ENCODE measurements at places on chromosomes 4 and X. TPM values are rescaled to one million over a fixed set of nuclear protein-coding genes. Genes with fewer than 3 reads are reported as not detected.

DNA sequence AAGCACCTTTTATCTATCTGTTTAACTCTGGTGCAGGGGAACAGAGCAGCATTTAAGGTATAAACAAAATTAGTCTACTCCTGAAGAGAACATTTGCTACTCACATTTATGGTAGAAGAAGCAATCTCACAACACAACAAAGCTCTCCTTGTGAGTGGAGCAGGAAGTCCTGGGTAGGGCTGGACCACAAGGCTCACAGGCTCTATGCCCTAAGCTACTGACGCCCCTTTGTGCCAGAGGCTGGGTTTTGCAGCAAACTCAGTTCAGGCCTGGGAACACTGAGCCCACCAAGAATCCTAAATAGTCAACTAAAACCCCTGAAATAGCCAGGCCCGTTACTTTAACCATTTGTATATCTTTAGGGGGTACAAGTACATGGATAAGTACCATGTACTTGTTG, 4.7 kb upstream of the ZXDB start:
- no peaks in the 10 kb centered on the region for H3K36me3 ChIP-seq
- no peaks in the 10 kb centered on the region for H3K27me3 ChIP-seq
- H3K4me3 ChIP-seq: no peak overlapping the region
- H3K27ac ChIP-seq: no peak overlapping the region

DNA sequence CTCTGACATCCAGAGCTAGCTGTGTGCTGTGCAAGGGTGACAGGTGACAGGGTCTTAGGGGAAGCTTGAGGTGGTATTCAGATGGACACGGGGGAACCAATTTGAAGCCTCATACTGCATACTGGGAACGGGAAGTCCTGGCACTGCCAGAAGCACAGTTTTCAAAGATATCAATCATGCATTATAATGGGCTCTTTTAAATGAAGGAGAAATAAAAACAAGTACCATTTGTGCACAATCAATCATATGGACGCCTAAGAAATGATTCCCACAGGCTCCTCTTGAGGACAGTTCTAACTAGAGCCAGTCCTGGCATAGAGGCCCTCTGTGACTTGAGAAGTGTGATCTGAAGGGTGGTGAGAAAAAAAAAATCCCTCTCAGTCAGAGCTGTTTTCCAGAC, 50.9 kb downstream of the TSC22D3 start:
- no peaks in the 10 kb centered on the region for H3K36me3 ChIP-seq
- H3K4me3 ChIP-seq: no peak overlapping the region
- H3K27ac ChIP-seq: no peak overlapping the region
- DNase-seq: no peak
- peaks cover 2% of the 10 kb centered on the region for H3K4me1 ChIP-seq

GRCh38 chr4:130576218-130576617, 1480.3 kb downstream of the C4orf33 start:
- no peak for DNase-seq
- no peaks in the 10 kb centered on the region for H3K4me1 ChIP-seq
- no peak overlapping the region for H3K27ac ChIP-seq
- no peaks in the 10 kb centered on the region for H3K36me3 ChIP-seq
- H3K27me3 ChIP-seq: no peaks in the 10 kb centered on the region
- no peak overlapping the region for H3K4me3 ChIP-seq

- no peak overlapping the region for H3K27ac ChIP-seq
- H3K4me3 ChIP-seq: no peak overlapping the region
- peaks cover 13% of the 10 kb centered on the region for H3K27me3 ChIP-seq
- no peaks in the 10 kb centered on the region for H3K36me3 ChIP-seq
- no peaks in the 10 kb centered on the region for H3K4me1 ChIP-seq
These were observed 75.7 kb downstream of the GAB1 start for GRCh38 chr4:143412420-143412758.

- H3K4me1 ChIP-seq: no peaks in the 10 kb centered on the region
- H3K36me3 ChIP-seq: no peaks in the 10 kb centered on the region
- no peak overlapping the region for H3K27ac ChIP-seq
- H3K4me3 ChIP-seq: no peak overlapping the region
- no peak for DNase-seq
These were observed 330.4 kb upstream of the NWD2 start for GRCh38 chr4:36914106-36914505.

DNA sequence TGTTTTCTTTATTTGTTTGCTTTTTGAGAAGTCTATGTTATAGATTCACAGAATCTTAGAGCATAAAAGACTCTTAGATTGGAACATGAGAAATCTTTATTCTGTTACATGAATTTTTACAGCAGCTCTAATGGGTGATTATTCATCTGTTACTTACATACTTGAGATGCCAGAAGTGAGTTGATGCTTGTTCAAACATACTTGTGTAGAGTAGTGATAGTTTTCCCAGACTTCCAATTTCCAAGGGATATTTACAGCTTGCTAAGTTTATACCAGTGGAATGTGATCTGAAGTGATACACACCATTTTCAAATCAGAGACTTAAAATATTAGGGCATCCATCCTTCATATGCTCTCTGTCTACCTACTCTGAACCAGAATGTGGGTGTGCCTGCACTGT, 252.9 kb upstream of the SMIM31 start:
- no peak overlapping the region for H3K27ac ChIP-seq
- H3K27me3 ChIP-seq: no peaks in the 10 kb centered on the region
- no peak for DNase-seq
- no peaks in the 10 kb centered on the region for H3K4me1 ChIP-seq
- H3K4me3 ChIP-seq: no peak overlapping the region
- H3K36me3 ChIP-seq: no peaks in the 10 kb centered on the region

DNA sequence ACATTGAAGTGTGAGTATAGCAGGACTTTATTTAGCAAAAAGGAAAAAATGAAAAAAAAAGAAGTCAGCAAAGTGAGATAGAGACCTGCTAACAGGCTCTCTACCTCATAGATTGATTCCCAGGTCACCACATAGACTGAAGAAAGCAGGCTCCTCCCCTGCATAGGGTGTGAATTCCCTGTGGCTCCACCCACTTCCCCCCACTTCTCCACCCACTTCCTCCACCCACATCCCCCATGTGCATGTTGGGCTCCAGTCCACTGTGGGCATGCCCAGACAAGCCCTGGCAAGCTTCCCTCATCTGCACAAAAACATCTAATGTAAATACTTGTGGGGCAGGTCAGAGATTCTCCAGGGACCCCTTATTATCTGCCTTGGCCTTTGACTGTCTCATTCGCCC, 97.8 kb downstream of the TMEM47 start:
- H3K4me3 ChIP-seq: no peak overlapping the region
- H3K36me3 ChIP-seq: no peaks in the 10 kb centered on the region
- DNase-seq: peak; percentile 56
- no peaks in the 10 kb centered on the region for H3K27me3 ChIP-seq

- no peaks in the 10 kb centered on the region for H3K27me3 ChIP-seq
- no peak overlapping the region for H3K27ac ChIP-seq
- H3K4me3 ChIP-seq: no peak overlapping the region
- H3K36me3 ChIP-seq: no peaks in the 10 kb centered on the region
These were observed 34.6 kb downstream of the MAP9 start for GRCh38 chr4:155342142-155342541.

DNA sequence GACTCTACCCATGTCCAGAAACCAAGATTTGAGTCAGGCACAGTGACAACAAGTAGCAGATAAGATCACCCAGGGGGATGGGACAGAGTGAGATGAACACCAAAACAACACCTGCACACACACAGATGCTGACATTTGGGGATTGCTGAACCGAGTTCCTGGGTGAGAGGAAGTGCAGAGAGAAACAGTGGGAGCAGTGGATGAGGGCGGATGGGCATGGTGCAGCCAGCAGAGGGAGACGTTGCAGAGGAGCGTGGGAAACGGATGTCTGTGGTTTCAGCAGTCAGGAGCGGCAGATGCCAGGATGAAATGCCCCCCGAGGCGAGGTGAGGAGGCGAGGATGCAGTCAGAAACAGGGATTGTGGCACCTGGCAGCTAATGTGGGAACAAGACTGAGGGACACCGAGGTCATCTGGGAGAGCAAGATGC, 78.6 kb upstream of the STS start:
- peaks cover 12% of the 10 kb centered on the region for H3K4me1 ChIP-seq
- DNase-seq: peak; percentile 64
- H3K27ac ChIP-seq: peak overlapping the region; percentile 18
- no peaks in the 10 kb centered on the region for H3K27me3 ChIP-seq
- peaks cover 5% of the 10 kb centered on the region for H3K36me3 ChIP-seq

DNA sequence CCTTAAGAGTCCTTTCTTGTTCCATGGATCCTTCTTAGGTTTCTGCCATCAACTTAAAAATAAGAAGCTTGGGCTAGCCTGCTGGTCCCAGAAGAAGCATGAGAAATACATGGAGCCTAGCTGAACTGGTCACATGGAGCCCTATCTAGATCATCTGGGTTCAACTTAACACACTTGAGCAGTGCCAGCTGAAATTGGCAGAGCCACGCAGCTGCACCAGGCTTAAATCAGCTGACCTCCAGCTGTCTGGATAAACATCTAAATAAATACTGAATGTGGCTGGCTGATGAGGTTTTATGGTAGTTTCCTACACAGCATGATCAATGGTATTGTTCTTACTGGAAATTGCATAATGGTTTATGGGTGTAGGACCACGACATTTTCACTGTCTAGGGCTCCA, 598.4 kb upstream of the FAM241A start:
- H3K27me3 ChIP-seq: no peaks in the 10 kb centered on the region
- H3K36me3 ChIP-seq: no peaks in the 10 kb centered on the region

DNA sequence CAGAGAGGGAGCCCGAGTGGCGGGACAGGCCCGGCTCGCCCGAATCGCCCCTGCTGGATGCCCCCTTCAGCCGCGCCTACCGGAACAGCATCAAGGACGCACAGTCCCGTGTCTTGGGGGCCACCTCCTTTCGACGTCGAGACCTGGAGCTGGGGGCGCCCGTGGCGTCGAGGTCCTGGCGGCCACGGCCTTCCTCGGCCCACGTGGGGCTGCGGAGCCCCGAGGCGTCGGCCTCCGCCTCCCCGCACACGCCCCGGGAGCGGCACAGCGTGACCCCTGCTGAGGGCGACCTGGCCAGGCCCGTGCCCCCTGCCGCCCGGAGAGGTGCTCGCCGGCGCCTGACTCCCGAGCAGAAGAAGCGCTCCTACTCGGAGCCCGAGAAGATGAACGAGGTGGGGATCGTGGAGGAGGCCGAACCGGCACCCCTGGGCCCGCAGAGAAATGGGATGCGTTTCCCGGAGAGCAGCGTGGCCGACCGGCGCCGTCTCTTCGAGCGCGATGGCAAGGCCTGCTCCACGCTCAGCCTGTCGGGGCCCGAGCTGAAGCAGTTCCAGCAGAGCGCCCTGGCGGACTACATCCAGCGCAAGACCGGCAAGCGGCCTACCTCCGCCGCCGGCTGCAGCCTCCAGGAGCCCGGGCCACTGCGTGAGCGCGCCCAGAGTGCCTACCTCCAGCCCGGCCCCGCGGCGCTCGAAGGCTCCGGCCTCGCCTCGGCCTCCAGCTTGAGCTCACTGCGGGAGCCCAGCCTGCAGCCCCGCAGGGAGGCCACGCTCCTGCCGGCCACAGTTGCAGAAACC, 156.9 kb downstream of the SOWAHB start:
- peaks cover 8% of the 10 kb centered on the region for H3K4me1 ChIP-seq
- peaks cover 3% of the 10 kb centered on the region for H3K27me3 ChIP-seq
- no peaks in the 10 kb centered on the region for H3K36me3 ChIP-seq

DNA sequence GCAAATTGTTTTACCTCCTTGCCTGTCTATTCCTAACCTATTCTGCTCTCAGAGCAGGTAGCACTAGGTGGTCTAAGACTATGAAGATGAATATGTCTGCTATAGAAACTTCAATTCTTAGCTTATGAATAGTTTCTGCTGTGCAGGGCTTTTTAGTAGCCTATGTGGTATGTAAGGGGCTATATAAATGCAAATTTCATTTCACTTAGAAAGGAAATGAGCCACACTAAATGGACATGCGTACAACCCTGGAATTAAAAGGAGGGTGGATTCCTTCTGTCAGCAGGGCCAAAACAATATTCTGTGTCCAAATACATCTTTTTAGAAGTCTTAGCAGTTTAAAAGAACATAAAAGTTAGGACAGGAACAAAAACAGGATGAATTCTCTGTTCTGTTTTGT, 163.9 kb upstream of the GEMIN8 start:
- DNase-seq: no peak
- H3K4me3 ChIP-seq: no peak overlapping the region

DNA sequence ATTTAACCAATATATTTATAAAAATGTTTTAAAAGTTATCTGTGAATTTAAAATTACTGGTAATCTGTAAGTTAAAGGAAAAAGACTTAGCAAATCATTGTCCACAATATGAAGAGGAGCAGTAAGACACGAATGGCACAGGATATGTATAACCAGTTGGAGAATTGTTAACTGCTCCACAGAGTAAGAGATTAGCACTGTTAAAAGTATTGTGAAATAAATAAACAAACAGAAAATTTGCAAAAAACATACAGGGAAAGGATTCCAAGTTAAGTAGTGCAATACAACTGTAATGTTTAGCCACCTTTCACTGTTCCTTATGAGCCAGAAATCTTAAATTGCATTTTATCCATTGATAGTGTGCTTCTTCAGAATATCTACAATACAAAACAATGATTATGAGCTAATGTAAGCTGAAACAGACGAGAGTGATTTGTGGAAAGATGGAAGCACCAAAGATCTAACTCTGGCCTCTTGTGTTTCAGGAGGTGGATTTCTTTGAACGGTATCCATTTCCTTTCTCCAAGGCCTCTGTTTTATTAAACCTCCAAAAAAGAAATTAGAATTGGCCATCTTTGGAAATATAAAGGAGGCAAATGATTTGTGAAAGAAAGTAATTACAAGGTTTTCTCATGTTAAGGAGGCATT, 188.4 kb downstream of the UNC5C start:
- no peaks in the 10 kb centered on the region for H3K36me3 ChIP-seq
- no peak overlapping the region for H3K4me3 ChIP-seq
- no peak for DNase-seq
- no peak overlapping the region for H3K27ac ChIP-seq

Gene NR0B1
- total RNA-seq: not detected
